ENCODE measurements at places on chromosomes 12 and 14. TPM values are rescaled to one million over a fixed set of nuclear protein-coding genes. Genes with fewer than 3 reads are reported as not detected.

- DNase-seq = no peak
These were observed 157.0 kb downstream of the ASCL1 start for GRCh38 chr12:103114296-103115055.

Gene SLC6A12
- total RNA-seq = 3.4 TPM

DNA sequence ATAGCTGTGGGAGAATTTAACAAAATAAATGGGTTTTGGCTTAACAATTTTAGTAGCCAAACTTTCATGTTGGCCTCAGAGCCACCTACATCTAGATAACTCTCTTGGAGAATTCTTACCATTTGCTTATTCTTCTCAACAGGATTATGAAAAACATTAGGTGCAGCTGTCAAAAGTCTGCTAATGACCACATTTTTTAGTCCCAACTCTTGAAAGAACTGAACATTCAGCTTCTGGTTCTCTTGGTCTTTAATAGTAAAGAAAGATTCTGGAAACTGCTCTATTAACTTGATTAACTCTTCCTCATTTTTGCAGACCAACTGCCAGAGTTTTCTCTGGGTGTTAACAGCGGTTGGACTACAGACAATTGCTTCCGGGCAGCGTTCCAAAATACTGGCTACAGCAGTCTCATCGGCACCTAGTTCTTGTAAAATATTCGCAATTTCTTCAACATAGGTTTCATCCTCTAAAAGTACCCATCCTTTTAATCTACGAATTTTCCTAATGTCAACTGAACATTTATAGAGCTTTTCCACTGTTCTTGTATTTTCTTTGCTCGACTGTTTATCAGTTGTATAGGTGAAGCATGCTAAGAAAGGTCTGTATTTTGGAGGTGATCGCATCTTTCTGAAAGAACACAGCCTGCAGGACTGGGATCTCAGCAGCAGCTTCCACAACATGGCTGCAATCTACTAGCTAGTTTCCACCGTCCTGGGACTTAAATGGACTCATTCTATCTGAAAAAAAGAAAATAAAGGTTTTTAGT, 8.7 kb downstream of the MTERF2 start:
- DNase-seq = no peak

Gene OTOGL
- total RNA-seq = not detected

Gene SOCS2
- 61.8 TPM for total RNA-seq

Gene FAM161B
- 2.7 TPM for total RNA-seq

DNA sequence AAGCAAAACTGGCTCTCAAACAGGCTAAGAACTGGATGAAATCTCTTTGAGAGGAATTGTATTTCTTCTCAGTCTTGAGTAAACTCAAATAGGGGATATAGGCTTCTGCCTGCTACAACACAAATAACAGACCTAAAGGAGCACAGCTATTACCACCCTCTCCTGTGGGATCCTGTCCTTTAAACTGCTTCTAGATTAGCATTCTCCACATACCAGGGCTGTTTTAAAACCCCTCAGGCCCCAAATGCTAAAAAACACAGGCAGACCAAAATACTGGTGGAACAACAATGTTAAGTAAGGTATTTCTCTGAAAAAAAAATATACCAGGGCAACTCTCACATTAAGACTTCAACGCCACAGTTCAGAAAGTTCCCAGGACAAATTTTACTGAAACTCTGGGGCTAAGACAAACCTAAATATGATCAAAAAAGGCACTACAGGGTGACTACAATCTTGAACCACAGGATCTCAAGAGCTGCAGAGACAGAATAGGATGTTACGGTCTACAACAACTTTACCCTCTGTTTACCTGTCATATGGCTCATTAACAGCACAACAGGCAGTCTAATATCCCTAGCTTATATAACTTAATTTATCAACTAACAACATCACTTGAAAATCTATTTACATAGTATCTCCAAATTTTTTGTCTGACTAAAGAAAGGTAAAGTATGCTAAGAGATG, 7.2 kb downstream of the CPNE8 start:
- DNase-seq = no peak

Gene KRT85
- not detected for total RNA-seq

DNA sequence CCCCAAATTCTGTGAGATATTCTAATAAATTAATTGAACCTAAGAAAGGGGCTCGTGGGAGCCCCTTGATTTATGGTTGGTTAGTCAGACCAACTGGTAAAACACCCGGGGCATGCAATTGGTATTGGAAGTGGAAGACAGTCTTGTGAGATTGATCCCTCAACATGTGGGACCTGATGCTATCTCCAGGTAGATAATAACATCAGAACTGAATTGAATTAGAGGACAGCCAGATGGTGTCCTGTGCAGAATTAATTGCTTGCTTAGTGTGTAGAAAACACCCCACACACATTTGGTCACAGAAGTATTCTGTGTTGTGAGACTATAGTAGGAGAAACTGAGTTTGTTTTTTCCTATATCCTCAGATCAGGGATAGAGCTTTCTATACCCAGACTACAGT, 22.0 kb downstream of the PYROXD1 start:
- no peak for DNase-seq

Gene PIK3C2G
- total RNA-seq = 0.13 TPM

Gene RD3L
- not detected for total RNA-seq

GRCh38 chr12:57171668-57172067, 24.2 kb upstream of the LRP1-AS start:
- DNase-seq = no peak

Gene OAS2
- total RNA-seq = 36.6 TPM

Gene DHRS2
- total RNA-seq = not detected

GRCh38 chr12:131900397-131900796, 6.0 kb downstream of the ULK1 start:
- DNase-seq = no peak

DNA sequence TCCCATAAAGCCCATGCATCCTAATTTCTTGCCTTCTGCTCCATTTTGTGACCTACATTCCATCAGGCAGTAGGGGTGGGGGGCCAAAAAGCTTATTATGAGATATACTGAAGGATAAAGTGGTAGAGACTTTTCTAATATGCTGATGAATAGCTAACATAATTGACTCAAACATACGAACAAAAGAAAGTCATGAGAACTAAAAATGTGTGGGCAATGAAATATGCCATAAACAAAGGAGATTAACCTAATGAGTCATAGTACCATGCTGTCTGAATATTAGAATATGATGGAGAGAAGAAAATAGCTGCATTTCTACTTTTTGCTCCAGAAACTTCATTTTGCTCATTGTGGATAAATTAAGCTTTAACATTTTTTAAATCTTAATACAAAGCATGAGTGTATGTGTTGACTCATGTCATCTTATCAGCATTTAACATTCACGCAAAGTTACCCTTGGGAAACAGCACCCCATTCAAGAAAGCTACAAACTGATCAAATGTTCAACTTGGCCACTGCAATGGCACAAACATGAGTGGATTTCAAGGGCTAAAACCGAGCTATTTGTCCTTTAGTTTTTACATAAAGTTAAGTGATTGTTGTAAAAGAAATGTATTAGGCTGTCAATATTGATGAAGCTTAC, 64.0 kb upstream of the DIO2 start:
- no peak for DNase-seq

Gene PLEKHG7
- total RNA-seq = not detected

Gene REP15
- 2.3 TPM for total RNA-seq

GRCh38 chr12:88172844-88173407, 30.8 kb downstream of the TMTC3 start:
- no peak for DNase-seq

DNA sequence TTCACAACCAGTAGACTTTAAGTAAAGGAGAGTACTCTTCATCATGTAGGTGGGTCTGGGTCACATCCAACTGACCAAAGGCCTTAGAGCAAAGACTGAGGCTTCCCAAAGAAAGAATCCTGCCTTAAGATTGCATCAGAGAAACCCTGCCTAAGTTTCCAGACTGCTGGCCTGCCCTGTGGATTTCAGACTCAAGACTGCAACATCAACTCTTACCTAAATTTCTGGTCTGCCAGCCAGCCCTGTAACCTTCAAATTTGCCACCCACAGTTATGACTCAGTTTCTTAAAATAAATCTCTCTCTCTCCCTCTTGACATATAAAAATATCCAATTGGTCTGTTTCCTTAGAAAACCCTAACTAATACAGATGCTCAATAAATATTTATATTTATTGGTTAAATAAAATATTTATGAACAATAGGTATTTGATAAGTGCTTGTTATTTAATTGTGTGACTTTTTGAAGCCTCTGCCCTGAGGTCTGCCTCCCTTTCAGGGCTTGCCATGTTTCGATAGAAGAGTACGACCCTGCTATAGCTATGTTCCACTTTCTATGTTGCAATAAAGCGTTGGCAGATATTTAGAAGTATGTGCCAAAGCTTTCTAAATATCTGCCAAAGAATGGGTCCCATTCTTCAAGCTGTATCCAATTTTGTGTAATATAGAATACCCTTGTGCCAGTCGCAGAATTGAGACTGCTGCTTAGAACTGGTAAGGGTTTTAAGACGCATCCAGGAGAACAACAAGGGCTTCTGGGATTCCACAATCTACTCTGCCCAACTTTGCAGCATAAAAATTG, 65.7 kb downstream of the TMEM30B start:
- no peak for DNase-seq

Gene ABCC9
- total RNA-seq = 55.1 TPM

DNA sequence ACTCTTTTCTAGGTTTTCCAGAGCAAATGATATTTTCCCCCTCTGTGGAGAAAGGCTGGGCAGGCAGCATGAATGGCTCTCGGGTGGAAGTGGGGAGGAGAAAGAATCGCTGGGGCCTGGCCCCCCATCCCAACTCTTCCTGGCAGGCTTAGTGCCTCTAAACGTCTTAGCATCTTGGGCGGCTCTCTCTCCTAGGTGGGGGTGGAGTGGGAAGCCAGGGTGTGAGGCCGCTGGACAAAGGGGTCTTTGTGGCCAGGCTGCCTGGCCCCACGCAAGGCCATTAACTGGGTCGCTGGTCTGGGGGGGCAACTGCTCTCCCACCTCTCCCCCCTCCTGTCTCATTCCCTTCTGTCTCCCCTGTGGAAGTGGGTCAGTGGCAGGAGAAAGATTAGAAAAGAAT, 4.7 kb downstream of the LRP1-AS start:
- DNase-seq = no peak

Gene MMP14
- total RNA-seq = 273 TPM

GRCh38 chr14:75896341-75896740, 85.5 kb downstream of the TGFB3 start:
- DNase-seq = no peak

- no peak for DNase-seq
These were observed 7.5 kb downstream of the APPL2 start for GRCh38 chr12:105228494-105228893.

GRCh38 chr12:26046906-26047305, 77.9 kb downstream of the BHLHE41 start:
- DNase-seq = no peak

- DNase-seq = no peak
These were observed 16.9 kb downstream of the PPTC7 start for GRCh38 chr12:110565894-110566871.

- no peak for DNase-seq
These were observed 294.4 kb downstream of the AKAP6 start for GRCh38 chr14:32623300-32624093.

- no peak for DNase-seq
These were observed 70.4 kb downstream of the ARL6IP4 start for GRCh38 chr12:123050913-123051312.

GRCh38 chr12:53560912-53561589, 53.8 kb upstream of the NPFF start:
- no peak for DNase-seq

Gene UBR7
- 12.9 TPM for total RNA-seq

DNA sequence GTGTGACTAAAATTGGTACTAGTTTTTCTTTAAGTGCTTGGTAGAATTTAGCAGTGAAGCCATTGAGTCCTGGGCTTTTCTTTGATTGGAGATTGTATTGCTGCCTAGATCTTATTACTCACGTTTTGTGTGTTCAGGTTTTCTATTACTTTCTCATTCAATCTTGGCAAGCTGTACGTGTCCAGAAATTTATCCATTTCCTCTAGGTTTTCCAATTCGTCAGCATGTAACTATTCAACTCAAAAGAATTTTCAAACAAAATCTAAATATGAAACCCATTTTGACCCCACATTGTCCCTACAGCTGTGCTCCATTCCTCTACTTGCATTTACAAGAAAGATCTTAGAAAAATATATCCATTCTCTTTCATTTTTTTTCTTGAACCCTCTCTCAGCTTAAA, 1613.4 kb upstream of the SEL1L start:
- DNase-seq = no peak

Gene RNASE1
- 641 TPM for total RNA-seq

GRCh38 chr14:34944744-34945143, 38.0 kb upstream of the SRP54 start:
- peak; percentile 28 for DNase-seq

DNA sequence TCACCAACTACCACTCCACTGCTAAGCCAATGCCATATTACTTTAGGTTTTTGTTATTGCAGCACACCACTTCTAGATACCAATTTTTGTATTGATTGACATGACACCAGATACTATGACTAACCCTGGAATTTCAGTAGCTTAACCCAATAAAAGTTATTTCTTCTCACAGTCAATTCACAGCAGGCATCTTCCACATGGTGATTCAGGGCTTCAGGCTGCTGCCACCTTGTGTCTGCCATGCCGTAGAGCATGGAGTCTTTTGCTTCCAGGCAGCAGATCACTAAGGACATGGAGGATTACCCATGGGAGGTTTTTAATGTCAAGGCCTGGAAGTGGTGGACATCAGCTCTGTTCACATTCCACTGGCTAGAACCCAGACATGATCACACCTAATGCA, 56.4 kb upstream of the LTA4H start:
- no peak for DNase-seq

Gene AQP2
- total RNA-seq = not detected

GRCh38 chr12:76074701-76075336, 9.7 kb downstream of the NAP1L1 start:
- DNase-seq = no peak

GRCh38 chr12:53712059-53712643, 15.1 kb downstream of the CALCOCO1 start:
- DNase-seq = no peak

Gene CCDC197
- total RNA-seq = not detected

Gene MYH6
- total RNA-seq = not detected

DNA sequence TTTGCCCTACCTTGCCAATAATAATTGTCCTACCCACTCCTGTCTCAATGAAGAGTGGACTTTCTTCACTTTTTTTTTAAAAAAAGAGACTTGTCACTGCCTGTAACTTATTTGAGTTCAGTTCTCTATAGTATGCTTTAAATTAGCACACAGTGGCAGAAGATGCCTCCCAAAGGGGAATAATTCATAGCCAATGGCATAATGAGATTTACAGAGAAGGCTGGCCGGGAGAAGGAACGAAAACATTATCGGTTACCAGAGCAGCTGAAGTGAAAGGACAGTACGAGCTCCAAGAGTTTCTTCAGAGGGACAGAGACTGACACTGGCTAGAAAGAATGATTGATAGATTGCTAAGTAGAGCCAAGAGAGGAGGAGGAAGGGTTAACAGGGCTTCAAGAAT, 356.3 kb downstream of the EMP1 start:
- DNase-seq = no peak

Gene TEX52
- not detected for total RNA-seq

Gene AQP5
- total RNA-seq = not detected

Gene MYF6
- total RNA-seq = not detected

Gene SPATA7
- 7.3 TPM for total RNA-seq

- DNase-seq = no peak
These were observed 90.6 kb upstream of the NUDT4 start for GRCh38 chr12:93287149-93287548.

GRCh38 chr12:77736219-77736965, 94.3 kb upstream of the NAV3 start:
- DNase-seq = no peak

All from mesenteric fat pad (tissue), 1 donor.